ENCODE measurements at places on chromosomes 4 and X.

DNA sequence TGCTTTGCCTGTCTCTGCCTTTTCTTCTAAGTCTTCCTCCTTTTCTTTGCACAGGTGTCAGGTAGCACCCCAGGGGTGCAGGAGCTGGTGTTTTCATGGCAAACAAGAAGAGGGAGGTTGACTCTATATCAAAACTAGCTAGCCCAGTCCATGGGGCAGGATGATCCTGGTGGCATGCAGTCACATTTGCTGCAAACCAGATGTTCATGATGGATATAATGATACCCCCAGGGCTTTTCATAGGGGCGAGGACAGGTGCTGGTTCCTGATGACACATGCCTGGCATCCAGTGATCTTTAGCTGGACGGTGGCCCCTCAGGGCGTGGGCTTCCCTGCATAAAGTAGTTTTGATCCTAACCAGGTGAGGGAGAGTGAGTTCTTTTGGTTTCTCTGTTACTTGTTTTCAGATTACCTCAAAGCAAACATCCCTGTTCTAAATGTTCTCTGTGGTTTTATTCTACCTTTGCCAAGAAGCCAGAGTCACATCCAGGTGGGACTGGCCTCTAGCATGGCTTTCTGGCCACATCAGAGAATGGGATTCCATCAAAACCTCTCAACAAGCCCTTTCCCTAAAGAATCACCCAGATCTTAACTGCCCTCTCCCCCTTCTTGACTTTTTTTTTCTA, 11.2 kb upstream of the UBA6 start:
- DNase-seq = no peak

GRCh38 chr4:126991965-126992364, 640.8 kb upstream of the INTU start:
- no peak for DNase-seq

GRCh38 chrX:802846-803245, 172.3 kb downstream of the SHOX start:
- no peak for DNase-seq

GRCh38 chrX:130174045-130174704, 2.4 kb downstream of the RAB33A start:
- DNase-seq = no peak

DNA sequence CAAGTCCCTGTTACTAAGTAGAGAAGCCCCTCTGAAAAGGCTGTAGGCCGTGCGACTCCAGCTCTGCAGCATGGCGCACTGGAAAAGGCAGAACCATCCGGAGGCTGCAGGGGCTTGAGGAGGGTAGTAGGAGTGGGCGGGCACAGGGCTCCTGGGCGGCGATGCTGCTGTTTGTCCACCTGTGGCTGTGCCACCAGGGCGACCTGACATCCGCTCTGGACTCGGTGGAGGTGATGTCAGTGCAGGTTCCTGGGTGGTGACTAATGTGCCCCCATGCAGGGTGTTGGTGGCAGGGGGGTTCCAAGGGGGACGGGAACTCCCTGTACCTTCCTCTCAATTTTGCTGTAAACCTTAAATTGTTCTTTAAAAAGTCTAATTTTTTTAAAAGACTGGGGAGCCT, 58.3 kb downstream of the PCGF3 start:
- DNase-seq = no peak

DNA sequence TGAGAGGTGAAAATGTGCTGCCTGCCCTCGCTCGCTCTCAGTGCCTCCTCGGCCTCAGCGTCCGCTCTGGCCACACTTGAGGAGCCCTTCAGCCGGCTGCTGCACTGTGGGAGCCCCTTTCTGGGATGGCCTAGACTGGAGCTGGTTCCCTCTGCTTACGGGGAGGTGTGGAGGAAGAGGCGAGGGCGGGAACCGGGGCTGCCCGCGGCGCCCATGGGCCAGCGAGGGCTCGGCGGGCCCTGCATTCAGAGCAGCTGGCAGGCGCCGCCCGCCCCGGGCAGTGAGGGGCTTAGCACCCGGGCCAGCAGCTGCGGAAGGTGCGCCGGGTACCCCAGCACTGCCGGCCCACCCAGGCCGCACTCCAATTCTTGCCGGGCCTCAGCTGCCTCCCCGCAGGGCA, 39.6 kb downstream of the TRIML1 start:
- no peak for DNase-seq

DNA sequence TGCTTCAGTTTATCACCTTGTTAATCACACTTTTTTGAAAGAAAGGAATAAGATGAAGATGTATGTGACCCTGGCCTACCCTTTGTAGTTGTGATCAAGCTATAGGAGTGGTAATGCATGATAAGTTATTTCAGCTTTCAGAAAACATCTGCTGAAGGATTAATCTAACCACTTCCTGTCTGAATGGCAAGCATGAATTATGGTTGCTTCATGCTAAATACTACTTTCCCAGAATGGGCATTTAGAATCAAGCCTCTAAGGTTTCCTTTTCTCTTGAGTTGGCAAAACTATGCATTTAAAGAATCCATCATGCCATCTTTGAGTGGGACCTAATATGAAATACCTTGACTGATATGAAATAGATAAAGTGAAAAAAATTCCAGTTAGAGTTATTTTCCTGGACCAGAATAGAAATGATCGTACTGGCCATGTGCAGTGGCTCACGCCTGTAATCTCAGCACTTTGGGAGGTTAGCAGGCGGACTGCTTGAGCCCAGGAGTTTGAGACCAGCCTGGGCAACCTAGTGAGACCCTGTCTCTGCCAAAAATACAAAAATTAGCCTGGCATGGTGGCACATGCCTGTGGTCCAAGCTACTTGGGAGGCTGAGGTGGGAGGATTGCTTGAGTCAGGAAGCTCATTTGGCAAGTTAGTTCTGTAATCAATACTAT, 59.1 kb downstream of the ANXA3 start:
- DNase-seq = no peak

- no peak for DNase-seq
These were observed 21.7 kb downstream of the PDLIM3 start for GRCh38 chr4:185513489-185514181.

- no peak for DNase-seq
These were observed 137.2 kb downstream of the MAGEC1 start for GRCh38 chrX:142040906-142041305.

- no peak for DNase-seq
These were observed 409 bp downstream of the UGDH start for GRCh38 chr4:39526765-39527295.

GRCh38 chr4:162406637-162407365, 243.0 kb upstream of the FSTL5 start:
- DNase-seq = no peak

DNA sequence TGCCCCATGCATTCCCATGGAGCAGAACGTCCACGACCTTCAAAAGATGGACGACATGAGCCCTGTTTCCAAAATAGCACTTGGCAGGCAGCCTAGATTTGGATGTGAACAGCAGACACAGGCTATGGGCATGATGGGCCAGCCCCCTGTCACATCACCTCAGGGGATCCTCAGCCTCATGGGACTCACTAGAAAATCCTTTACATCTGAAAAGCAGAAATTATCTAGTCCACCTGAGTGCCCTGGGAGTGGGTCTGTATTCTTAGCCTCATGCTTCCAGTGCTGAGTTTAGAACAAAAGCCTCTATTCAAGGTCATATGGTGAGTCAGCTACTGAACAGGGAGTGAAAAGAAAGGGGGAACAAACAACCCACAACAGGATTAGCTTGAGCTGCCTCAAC, 35.8 kb downstream of the GRIA3 start:
- DNase-seq = no peak

DNA sequence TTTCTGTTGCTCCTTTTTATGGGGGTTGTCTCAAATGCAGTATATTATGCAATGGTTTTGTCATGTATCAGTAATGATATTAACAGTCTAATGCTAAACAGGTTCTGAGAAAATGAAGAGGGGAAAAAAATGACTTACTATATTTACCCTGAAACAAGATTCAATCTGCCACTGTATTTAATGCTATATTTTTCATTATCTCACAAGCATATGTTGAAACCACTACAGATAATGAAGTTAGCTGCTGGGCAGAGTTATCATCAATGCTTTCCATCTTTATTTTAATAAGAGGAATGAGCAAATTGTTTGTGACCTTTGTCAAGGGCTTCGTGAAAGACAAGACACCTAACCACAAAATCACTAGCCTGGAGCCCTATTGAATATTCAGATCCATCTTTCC, 32.6 kb upstream of the NAA11 start:
- DNase-seq = no peak

GRCh38 chr4:4526401-4526800, 15.4 kb downstream of the STX18 start:
- DNase-seq = no peak

- DNase-seq = no peak
These were observed 56.7 kb downstream of the MID1IP1 start for GRCh38 chrX:38857736-38858523.

DNA sequence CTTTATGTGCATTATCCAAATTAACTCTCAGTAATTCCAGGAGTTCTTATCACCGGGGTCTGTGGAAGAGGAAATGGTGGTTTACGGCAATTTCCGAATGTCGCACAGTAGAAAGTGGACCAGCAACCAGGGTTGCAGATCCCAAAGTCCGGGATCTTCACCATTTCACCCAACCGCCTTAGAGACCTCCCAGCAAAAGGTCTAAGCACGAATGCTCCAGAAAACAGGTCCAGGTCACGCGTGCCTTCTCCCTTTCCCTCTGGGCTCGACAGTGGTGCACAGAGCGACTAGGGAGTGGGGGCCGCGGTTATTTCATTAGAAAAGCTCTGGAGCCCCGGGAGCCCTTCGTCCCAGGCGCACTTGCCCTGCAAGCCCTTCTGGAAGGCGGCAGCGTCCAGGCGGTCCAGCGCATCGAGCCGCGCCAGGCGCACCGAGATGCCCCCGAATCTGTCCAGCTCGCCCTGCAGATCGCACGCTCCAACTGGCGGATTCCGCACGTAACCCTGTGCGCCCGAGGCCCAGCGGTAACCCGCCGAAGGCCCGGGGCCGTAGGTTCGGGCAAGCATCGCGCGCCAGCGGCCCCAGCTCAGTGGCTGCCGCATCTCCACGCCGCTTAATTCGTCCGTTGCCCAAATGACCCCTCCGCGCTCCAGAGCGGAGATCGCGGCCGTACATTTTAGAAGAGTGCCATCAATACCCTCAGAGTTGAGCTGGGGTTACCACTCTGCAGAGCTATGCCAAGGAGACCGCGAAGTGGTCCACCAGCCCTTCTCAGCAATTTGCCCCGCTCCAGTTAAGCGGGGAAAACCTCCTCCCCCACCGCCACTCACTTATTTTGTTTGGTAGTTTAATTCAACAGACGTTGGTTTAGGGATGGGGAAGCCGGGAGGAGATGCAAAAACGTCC, at the start of gene NUDT6:
TSS of gene NUDT6 (minus strand) at position 627 of the 906 bp plus-strand sequence. CDS start at position 602, 25 bp downstream.
- DNase-seq = peak; percentile 40

GRCh38 chrX:19825271-19825670, 62.1 kb downstream of the SH3KBP1 start:
- no peak for DNase-seq

GRCh38 chr4:74755486-74755885, 38.8 kb downstream of the BTC start:
- no peak for DNase-seq

- DNase-seq = no peak
These were observed 173.9 kb upstream of the KLF3 start for GRCh38 chr4:38489924-38490639.

GRCh38 chrX:133973704-133974103, 11.7 kb downstream of the GPC3 start:
- no peak for DNase-seq

- no peak for DNase-seq
These were observed 87.8 kb downstream of the PPA2 start for GRCh38 chr4:105386012-105386411.

- DNase-seq = no peak
These were observed 133.2 kb upstream of the DIAPH2 start for GRCh38 chrX:96551322-96551872.

DNA sequence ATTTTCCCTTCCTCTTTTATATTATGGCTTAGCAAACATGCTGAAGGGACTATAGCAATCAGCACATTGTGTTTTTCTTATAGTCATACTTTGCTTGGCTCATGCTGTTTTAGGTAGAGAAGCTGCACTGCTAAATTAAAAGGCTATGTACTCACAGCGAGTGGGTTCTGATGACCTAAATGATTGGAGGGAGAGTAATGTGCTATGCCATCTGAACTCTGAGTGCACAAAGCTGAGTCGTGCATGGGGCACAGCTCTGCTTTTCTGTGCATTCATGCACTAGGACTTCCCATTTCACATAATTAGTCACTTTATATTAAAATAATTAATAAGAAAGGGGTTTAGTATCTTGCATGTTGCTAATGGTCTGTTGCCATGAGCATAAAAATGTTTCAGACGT, 132.7 kb upstream of the ADGRL3 start:
- DNase-seq = no peak

- no peak for DNase-seq
These were observed 27.1 kb upstream of the NSUN7 start for GRCh38 chr4:40722576-40723161.

DNA sequence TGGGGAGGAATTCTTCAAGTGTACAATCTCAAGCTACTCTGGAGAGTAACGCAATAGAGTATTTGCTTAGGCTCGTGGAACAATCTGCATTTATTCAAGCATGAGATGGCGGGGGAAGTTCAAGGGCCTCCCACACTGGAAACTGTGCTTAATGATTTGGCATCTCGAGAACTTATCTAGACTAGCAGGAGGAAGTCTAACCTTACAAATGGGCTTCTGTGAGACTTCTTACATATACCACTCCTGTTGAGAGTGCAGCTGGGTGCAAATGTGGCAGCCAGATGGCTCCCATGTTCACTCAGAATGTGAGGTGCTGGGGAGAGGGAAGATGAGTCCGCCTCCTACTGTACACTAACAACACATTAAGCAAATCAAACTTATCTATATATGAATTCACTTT, 29.3 kb upstream of the PTPN13 start:
- DNase-seq = no peak

- DNase-seq = no peak
These were observed 37.0 kb downstream of the SEPSECS start for GRCh38 chr4:25123236-25123635.

DNA sequence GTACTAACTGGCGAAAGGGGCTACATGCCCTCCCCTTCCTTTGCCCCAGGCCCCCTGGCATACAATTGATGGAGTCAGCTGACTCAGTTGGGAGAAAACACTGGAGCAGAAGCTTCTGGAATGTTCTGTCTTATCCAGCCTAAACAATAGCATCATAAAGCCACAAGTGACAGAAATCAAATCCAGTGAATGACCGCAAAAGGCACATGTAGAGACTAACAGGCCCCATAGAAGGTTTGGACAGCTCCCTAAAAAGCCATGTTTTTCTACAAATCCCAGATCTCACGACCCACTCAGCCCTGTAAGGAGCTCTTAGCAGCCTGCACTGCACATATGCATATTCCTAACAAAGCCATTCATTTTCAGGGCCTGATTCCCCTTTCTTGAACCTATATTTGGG, 25.1 kb downstream of the SCARB2 start:
- DNase-seq = no peak

GRCh38 chrX:124415115-124415800, 68.9 kb downstream of the SH2D1A start:
- DNase-seq = no peak

DNA sequence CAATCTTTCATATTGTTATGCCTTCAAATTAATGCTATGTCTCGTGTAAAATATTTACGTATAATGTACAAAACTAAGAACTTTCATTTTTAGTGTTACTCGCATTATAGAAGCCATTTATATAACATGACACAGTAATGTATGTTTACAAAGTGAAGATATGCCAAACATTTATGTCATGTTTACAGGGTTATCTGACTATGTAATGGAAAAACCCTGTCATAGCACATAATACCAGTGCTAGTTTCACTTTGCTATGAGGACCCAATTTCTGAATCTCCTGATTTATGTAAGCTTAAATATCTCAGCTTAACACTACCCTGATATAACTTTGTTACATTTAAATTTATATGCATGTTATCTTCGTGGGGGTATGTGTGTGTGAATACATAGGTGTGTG, 233.1 kb downstream of the FAT4 start:
- DNase-seq = no peak

- no peak for DNase-seq
These were observed 44.2 kb upstream of the SMAD1 start for GRCh38 chr4:145437466-145437865.

Data from RWPE2 (cell line).